Activated CD8-positive, alpha-beta memory T cell treated with anti-CD3 and anti-CD28 coated beads for 4 hours (primary cell): ENCODE measurements at places on chromosomes 1 and 21.

DNA sequence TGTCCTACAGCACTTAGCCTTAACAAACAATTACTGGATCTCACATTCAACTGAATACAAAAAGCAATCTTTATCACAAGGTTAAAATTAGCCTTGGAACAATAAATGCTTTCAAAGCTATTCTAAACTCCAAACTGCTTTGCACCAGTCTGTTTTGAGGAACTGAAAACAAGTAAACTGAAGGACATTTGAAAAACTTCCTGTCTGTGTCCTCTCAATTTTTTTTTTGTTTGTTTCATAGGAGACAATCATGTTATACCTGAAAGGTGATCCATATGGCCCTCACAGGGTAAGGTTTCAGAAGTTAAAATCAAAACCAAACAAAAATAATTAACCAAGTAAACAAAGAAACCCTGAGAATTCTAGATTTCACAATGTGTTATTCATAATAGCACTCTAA lies 459.1 kb downstream of the DPYD start:
- DNase-seq: no peak

- DNase-seq: no peak
Measured at GRCh38 chr1:14848625-14849024, 250.1 kb downstream of the KAZN start.

- DNase-seq: no peak
Measured at GRCh38 chr1:76763738-76764137, 103.5 kb upstream of the ST6GALNAC5 start.

DNA sequence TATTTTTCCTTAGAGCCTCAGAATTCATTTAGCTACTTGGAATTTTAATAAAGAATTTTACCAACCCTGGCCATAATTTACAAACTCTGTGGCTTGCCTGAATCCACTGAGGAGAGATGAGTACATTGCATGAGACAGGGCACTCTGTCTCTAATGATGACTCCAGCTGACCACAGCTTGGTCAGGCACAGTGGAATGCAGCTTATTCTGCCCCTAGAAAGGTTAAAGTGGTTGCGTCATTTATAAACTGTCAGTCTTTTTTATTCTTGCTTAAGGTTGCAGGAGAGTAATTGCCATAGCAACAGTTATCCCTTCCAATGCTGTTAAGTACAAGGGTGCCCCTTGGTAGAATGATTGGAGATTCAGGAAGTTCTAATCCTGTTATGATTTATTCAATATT lies 28.3 kb downstream of the PDE4B start:
- DNase-seq: no peak

- DNase-seq: no peak
Measured at GRCh38 chr1:209648931-209649776, 3.1 kb downstream of the LAMB3 start.

- DNase-seq: no peak
Measured at GRCh38 chr1:109149874-109150601, 36.1 kb downstream of the ELAPOR1 start.

DNA sequence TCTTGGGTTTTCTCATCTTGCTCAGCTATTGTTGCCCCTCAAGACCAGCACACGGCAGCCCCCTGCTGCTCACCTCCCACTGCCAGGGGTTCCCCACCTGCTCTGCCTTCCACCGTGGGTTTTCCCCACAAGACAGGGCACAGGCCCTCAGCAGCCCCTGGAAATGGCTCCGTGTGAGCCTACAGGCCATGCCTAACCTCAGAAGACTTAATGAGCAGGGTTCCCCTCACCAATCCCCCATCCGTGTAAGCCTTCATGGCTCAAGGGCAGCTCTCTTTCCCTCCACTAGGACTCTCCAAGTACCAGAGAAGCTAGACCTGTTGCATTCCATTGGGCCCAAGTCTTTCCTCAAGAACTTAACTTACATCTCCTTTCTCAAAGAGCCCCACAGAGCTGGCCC lies 18.4 kb upstream of the RCAN3 start:
- no peak for DNase-seq

DNA sequence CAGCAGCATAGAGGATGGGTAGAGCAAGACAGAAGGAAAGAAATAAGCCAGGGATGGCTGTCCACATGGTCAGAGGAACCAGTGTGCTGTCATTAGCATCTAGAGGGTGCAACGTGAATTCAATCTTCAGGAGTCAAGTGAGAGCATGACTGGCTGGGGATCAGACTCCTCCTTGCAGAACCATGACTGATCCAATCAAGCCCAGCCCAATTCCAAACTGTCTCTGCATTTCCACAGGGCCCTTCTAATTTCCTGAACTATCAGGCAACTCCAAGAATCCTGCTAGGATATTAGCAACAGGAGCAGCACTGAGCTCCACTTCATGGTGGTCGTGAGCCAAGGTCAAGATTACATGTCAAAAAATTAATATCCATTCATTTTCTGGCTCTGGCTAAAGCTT lies 166.8 kb upstream of the CAMK1G start:
- no peak for DNase-seq

GRCh38 chr1:174036204-174036603 lies 14.0 kb upstream of the RC3H1 start:
- no peak for DNase-seq

DNA sequence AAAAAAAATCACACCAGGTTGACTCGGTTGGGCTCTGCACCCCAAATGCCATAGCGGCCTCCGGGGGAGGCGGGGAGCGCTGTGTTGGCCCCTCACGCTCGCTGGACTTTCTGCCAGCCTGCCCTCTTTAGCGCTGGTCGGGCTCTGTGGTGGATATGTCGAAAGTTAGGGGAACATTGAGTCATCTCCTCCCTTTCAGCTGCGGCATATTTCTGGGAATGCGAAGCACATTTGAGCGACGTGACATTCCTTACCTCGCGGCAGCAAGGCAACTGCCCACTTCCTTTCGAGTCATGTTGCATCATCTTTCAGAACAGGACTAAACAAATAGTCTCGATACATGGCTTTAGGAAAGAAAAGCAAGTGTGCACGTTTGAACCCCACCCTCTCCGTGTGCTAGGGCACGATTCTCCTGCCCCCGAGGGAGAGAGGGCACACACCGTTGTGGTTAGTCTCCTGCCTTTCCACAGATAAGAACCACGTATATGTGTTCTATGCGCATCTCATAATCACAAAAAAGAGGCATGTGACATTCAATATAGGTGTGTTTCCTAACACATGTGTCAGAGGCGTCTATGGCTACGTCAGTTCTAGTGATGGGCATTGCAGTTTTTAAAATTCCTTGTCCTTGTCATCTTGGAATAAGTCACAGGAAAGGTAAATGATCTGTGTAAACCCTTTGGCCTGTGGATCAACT lies 105.9 kb upstream of the SLC45A1 start:
- DNase-seq: no peak

GRCh38 chr1:161989786-161990185 lies 33.9 kb downstream of the OLFML2B start:
- no peak for DNase-seq

GRCh38 chr1:31694069-31694963 lies 9.5 kb downstream of the COL16A1 start:
- DNase-seq: no peak

GRCh38 chr1:234619071-234619480 lies 9.1 kb upstream of the IRF2BP2 start:
- no peak for DNase-seq

DNA sequence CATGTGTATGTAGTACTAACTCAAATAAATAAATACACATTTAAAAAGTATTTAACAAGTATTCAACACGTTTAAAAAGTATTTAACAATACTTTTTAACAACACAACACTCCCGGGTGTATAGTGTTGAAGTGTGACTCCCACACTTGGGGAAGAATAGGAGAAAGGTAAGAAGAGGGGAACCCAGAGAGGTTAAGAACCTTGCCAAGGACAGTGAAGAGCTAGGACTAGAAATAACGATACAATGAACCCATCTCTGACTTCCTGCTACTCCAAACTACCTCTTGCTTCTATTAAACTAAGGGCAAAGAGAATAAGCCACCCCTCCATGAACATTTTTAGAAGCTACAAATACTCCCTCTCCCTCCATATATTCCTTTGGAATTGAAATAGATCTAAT lies 1.7 kb upstream of the GFI1 start:
- DNase-seq: no peak

DNA sequence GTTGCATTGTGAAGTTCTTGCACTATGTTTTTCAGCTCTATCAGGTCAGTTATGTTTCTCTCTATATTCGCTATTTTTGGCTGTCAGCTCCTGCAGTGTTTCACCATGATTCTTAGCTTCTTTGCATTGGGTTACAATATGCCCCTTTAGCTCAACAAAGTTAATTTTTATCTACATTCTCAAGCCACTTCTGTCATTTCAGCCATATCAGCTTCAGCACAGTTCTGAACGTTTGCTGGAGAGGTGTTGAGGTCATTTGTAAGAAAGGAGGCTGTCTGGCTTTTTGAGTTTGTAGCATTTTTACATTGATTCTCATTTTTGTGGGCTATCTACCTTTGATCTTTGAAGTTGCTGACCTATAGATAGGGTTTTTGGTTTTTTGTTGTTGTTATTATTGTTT lies 573.2 kb upstream of the RGS18 start:
- DNase-seq: no peak

GRCh38 chr21:23977971-23978370 lies 1629.3 kb downstream of the MRPL39 start:
- no peak for DNase-seq

GRCh38 chr1:198086051-198086745 lies 70.6 kb upstream of the NEK7 start:
- DNase-seq: no peak

- DNase-seq: no peak
Measured at GRCh38 chr1:202664083-202664482, 46.2 kb downstream of the SYT2 start.

- no peak for DNase-seq
Measured at GRCh38 chr1:17731460-17731859, 23.7 kb upstream of the ACTL8 start.

- no peak for DNase-seq
Measured at GRCh38 chr1:97412166-97412565, 508.7 kb downstream of the DPYD start.

GRCh38 chr21:41251961-41252642 lies 64.5 kb upstream of the FAM3B start:
- no peak for DNase-seq

GRCh38 chr1:235986869-235987268 lies 78.0 kb downstream of the NID1 start:
- DNase-seq: no peak

- no peak for DNase-seq
Measured at GRCh38 chr1:18714404-18715175, 83.9 kb downstream of the PAX7 start.

DNA sequence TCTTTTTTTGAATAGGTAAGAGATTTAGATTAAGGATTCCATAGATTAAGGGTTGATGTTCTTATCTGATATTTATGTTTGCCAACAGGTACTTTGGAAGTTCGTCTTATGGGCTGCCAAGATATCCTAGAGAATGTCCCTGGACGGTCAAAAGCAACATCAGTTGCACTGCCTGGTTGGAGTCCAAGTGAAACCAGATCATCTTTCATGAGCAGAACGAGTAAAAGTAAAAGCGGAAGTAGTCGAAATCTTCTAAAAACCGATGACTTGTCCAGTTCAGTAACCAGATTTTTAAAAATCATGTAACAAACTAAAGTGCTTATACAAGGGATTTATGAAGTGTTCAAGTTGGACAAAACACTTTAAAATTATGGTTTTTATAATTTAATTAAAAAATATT lies 100.5 kb downstream of the PKN2 start:
- no peak for DNase-seq

DNA sequence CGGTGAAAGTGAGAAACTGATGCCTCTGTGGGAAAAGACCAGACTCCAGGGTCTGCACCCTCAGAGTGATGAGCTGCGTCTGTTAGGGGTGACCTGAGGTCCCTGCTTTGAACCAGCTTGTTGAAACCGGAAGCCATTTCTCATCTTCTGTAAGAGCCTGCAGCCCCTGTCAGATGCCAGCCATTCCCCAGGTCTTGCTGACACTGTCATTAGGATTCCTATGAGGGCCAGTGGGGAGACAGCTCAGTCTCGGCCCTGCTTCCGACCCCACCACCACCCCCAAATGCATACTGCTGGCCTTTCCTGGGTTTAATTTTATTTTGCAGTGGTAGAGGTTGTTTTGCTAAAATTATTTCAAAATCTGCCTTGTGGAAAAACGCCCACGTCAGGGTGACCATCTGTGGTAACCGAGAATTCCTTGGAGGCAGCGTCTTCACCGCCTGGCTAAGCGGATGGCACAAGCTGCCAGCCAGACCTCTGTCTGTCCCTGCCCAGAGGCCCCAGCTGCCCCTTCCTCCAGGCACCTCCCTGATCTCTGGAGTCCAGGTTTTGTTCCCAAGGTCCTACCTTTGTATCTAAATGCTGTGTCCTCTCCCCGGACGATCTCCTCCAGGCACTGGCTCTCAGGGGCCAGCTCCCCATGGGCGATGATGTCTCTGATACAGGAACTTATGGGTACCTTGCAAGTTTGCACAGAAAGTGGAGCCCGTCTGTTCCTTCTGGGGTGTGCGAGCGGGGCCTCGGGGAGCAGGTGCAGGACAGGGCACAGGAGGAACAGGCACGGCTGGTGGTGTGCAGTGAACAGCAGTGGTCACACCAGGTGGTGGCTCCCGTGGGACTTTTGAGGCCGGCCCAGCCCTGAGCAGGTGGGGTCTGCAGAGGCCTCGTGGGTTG lies 49.9 kb downstream of the PRKCZ start:
- no peak for DNase-seq

DNA sequence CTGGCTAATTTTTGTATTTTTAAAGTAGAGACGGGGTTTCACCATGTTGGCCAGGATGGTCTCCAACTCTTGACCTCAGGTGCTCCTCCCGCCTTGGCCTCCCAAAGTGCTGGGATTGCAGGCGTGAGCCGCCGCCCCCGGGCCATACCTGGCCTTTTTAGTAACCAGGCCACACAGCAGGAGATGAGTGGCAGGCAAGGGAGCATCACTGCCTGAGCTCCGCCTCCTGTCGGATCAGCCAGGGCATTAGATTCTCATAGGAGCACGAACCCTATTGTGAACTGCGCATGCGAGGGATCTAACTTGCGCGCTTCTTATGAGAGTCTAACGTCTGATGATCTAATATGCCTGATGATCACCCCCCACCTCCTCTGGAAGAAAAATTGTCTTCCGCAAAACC lies 308.7 kb upstream of the PRMT6 start:
- DNase-seq: no peak

DNA sequence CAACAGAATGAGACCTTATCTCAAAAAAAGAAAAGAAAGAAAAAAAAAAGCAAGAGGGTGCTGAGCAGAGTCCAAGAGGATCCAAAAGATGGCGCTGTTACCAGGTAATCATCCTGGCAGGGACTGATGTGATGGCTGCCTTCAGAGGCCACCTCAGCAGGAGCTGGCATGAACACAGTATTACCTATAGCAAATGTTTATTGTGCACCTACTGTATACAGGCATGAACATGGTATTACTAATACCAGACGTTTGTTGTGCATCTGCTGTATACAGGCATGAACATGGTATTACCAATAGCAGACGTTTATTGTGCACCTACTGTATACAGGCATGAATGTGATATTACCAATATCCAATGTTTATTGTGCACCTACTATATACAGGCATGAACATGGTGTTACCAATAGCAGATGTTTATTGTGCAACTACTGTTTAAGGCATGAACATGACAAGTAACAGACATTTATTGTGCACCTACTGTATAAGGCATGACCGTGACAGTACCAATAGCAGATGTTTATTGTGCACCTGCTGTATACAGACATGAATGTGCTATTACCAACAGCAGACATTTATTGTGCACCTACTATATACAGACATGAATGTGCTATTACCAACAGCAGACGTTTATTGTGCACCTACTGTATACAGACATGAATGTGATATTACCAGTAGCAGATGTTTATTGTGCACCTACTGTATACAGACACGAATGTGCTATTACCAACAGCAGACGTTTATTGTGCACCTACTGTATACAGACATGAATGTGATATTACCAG lies 115.1 kb upstream of the TMEM51 start:
- no peak for DNase-seq
